Camera-type eye (tissue), 1 donor: ENCODE measurements at places on chromosomes 6 and 20. TPM values are rescaled to one million over a fixed set of nuclear protein-coding genes. Genes with fewer than 3 reads are reported as not detected.

The SUMO4 gene
- 16.1 TPM for total RNA-seq

The ID1 gene
- 143 TPM for total RNA-seq

The TSHZ2 gene
- 14.7 TPM for total RNA-seq

The PCSK2 gene
- total RNA-seq: 15.6 TPM

The CTAGE9 gene
- not detected for total RNA-seq

The OXT gene
- total RNA-seq: not detected
